ENCODE measurements at places on chromosomes 2 and 18. TPM values are rescaled to one million over a fixed set of nuclear protein-coding genes. Genes with fewer than 3 reads are reported as not detected.

The TACR1 gene
- 0.39 TPM for total RNA-seq

The SIX3 gene
- 0.41 TPM for total RNA-seq

The TLX2 gene
- 0.30 TPM for total RNA-seq

The CCDC93 gene
- 13.2 TPM for total RNA-seq

The IHH gene
- total RNA-seq, result 0.15 TPM

The B3GNT2 gene
- 20.9 TPM for total RNA-seq

The ID2 gene
- total RNA-seq, result 99.8 TPM

The INHA gene
- 0.38 TPM for total RNA-seq

The CAPN14 gene
- 0.05 TPM for total RNA-seq

The LONRF2 gene
- 3.3 TPM for total RNA-seq

The RNF144A gene
- total RNA-seq, result 6.2 TPM

The CABYR gene
- 11.7 TPM for total RNA-seq

The CD8B2 gene
- total RNA-seq, result not detected

The SERPINB13 gene
- total RNA-seq, result not detected

The ASB18 gene
- total RNA-seq, result not detected
